ENCODE measurements at places on chromosomes 1 and 21. TPM values are rescaled to one million over a fixed set of nuclear protein-coding genes. Genes with fewer than 3 reads are reported as not detected.

GRCh38 chr21:32360401-32360975 is 32.3 kb downstream of the URB1 start:
- DNase-seq = no peak

GRCh38 chr1:25795211-25795610 is 4.8 kb upstream of the SELENON start:
- DNase-seq = no peak

- no peak for DNase-seq
Observed at GRCh38 chr1:157419845-157420542, 132.3 kb downstream of the FCRL5 start.

DNA sequence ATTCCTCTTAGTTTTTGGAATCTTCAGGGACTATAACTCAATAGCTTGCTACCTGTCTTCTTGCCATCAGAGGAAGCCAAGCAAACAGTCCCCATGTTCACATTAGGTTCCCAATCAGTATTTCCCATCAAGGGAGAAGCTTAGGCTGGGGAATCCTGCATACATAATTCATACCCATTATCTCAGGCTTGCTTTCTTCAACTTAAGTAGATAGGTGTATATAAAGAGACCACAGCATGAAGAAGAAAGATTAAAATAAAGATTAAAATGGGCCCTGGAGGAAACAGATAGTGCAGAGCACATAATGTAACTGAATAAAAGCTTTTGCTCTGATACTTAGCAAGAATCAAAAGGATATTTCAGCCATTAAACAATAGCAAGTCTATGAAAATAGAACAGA is 29.0 kb upstream of the KCNK1 start:
- DNase-seq = no peak

DNA sequence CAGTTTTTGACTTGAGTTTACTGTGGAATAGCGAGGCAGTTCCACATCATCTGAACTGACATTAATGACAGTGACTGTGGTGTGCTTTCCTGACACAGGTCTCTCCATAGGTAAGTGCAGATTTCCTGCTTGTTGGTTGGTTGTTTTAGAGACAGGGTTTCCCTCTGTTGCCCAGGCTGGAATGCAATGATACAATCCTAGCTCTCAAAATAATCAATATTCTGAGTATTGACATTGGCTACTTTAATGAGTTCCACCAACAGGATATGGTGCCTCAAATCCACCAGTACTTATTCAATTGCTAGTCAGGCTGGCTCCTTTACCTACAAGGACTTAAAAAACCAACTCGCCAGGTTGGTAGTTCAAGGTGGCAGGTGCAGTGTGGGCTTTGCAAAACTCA is 63.8 kb downstream of the CLSTN1 start:
- DNase-seq = no peak

GRCh38 chr1:224106568-224107281 is 7.2 kb upstream of the FBXO28 start:
- no peak for DNase-seq

- no peak for DNase-seq
Observed at GRCh38 chr1:20584890-20585289, 4.0 kb upstream of the CDA start.

- DNase-seq = no peak
Observed at GRCh38 chr21:33897739-33898138, 17.9 kb downstream of the ATP5PO start.

- no peak for DNase-seq
Observed at GRCh38 chr21:36456729-36457414, 23.1 kb downstream of the CLDN14 start.

GRCh38 chr1:228141226-228142044 is 1.4 kb downstream of the GUK1 start:
- DNase-seq = peak; percentile 78

DNA sequence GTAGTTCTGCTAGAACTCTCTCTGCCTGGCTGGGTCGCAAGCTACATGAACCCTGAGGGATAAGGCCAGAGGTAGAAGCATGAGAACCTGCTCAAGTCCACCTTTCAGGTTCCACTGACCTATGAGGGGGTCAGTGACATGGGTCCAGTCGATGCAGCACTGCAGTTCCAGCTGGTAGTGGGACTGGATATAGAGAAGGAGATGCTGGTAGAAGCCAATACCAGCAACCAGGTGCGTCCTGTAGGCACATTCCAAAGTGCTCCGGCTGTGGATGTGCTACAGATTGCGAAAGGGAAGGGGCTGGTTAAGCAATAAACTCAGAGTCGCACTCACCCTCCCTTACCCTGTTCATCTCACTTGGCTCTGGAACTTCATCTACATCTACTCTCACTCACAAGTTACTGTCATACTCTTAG is 5.7 kb downstream of the SMG5 start:
- DNase-seq = no peak

GRCh38 chr21:45623436-45623835 is 20.1 kb upstream of the PCBP3 start:
- no peak for DNase-seq

DNA sequence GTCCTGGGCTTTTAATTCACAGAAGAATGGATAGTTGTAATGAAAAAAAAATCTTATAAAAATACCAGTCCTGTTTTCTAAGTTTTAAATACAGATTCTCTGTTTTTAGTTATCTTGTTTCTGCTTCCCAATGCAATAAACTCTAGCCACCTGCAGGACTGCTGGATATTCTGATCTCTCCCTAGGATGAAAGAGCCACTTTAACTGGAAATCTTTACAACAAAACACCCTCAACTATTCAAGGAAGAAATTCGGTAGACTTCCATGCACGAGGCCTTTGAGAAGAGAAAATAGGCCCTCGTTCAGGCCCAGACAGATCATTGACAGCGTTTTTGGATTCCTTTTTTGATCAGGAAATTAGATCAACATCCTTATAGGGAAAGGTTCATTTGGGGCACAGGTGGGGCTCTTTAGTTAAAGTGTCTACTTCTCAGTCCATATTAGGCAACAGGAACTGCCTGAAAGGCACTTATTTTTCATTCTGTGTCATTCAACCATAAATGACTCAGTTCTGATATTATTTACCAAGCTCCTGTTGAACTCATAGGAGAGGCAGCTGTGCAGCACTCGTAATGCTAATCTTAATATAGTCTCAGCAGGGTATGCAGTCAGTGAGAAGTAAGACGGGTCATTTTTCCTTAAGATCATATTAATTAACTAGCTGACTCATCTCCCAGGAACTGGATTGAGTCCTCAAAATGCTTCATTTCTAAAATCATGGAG is 71.1 kb upstream of the ERRFI1 start:
- DNase-seq = no peak

IGSF9 gene
- 3.3 TPM for total RNA-seq

C1orf226 gene
- 2.3 TPM for total RNA-seq

SPRR5 gene
- not detected for total RNA-seq

HES4 gene
- 42.1 TPM for total RNA-seq

All from left cardiac atrium (tissue), 4 donors.